Hematopoietic multipotent progenitor cell treated with erythropoietin and hydrocortisone succinate and interleukin-3 and kit ligand, for 17 days (in vitro differentiated cells): ENCODE measurements at places on chromosomes 5 and 9.

DNA sequence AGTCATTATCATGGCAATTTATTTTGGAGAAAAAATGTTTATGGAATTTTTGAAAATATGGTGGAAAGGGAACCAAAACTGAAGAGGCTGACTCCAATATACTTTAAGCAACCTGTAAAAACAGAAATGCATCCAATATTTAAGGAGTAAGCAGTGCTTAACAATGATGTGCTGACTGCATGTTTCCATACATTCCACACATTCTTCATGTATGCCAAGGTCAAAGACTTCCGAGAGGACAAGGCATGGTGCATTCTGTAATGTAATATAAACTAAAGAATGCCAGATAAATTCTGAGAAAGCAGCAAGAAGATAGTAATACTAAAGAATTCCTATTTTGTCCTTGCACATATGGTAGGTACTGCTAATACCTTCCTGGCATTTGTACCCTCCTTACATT lies 2015.9 kb upstream of the CDH9 start:
- DNase-seq, result no peak

GRCh38 chr9:69745716-69746437 lies 13.9 kb downstream of the PTAR1 start:
- peak; percentile 17 for DNase-seq

DNA sequence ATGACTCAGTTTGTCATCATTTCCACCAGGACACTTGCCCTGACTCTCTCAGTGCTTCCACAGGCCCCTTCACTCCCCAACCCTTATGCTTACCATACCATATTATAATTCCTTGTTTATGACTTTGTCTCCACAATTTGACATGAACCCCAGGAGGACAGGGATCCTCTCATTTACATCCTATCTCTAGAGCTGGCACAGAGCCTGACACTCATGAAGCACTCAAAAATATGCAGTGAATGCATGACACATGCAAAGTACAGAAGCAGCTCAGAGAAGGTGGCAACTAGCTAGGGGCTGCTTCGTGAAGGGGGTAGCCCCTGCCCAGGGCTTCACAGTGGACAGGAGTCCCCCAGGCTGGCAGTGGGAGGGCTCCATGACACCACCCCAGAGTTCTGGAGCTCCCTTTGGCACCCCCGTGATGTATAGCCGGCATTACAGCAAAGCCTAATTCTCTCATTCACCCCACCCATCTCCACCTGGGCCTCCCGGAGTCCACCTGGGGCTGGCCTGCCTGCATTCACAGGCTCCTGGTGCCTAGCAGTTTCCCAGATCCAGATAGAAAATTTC lies 112.0 kb upstream of the SPOCK1 start:
- DNase-seq, result no peak

DNA sequence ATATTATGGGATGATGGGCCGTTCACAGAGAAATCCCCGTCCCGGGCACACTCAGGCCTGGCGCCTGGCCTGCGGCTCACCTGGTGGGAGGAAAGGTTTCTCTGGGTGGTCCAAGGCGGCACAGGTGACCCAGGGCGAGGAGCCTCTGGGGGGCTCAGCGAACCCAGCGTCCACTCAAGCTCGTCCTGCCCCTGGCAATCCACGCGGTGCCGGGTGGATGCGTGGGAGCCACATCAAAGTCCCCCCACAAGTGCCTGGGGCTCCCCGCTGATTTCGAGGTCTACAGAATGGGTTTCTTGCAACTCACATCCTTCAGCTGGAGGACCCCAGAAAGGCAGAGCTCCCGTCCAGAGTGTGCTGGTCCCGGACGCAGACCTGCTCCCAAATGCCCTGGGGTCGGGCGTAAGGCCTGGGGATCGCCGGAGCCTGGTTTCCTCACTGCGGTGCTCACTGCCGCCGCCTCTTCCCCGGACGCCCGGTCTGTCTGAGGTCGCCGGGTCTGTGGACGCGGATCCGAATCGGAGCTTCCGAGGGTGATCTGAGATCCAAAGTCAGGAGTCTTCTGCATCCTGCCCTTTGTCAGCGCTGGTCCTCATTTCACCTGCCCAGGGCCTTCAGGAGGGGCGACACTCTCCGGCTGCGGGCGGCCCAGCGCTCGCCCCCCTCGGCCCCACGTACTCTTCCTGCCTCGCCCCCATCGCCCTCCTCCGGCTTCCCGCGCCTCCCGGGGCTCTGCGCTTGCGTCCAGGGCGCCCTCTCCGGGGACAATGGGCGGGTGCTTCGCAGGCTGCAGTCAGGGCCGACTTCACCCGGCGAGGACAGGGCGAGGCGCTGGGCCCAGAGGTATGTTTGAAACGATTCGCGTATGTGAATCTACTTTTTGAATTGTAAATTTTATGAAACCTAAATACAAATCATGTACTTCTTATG lies 20.0 kb upstream of the RUFY1 start:
- peak; percentile 20 for DNase-seq

DNA sequence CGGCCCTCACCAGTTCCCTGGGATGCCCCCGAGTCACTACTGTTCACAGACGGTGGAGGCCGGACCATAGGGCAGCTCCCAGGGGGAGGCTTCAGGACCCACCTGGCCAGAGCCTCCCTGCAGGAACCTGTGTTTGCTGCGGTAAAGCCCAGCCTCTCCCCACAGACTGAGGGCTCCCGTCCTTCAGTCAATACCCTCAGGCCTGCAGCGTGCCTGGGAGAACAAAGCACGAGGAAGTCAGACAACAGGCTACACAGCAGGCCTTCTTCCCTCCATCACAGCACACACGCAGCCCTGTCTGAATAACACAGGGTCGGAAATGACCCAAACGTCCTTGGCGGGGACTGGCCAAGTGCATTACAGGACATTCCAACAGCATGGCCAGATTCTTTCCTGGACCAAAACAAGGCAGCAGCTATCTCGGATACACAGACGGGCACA lies 34.4 kb downstream of the COL23A1 start:
- no peak for DNase-seq

DNA sequence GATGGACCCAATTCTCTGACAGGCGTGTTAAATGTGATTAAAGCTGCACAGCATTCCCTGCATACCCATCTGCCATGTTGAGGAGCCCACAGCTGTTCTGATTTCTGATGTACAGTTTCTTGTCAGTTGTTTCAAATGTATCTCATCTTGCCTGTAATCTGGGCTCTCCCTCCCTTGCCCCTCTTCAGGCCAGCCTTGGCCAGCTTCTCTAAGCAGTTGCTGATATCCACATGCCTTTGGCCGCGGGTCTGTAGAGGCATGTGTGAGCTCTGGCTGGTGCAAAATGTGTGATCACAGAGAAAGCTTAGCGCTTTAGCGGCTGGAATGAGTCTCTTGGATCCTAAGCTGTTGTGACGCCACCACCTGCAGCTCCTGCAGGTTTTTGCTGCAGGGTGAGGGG lies 332.0 kb downstream of the MLLT3 start:
- DNase-seq, result no peak

- no peak for DNase-seq
Measured at GRCh38 chr9:119483153-119483552, 113.9 kb upstream of the BRINP1 start.

DNA sequence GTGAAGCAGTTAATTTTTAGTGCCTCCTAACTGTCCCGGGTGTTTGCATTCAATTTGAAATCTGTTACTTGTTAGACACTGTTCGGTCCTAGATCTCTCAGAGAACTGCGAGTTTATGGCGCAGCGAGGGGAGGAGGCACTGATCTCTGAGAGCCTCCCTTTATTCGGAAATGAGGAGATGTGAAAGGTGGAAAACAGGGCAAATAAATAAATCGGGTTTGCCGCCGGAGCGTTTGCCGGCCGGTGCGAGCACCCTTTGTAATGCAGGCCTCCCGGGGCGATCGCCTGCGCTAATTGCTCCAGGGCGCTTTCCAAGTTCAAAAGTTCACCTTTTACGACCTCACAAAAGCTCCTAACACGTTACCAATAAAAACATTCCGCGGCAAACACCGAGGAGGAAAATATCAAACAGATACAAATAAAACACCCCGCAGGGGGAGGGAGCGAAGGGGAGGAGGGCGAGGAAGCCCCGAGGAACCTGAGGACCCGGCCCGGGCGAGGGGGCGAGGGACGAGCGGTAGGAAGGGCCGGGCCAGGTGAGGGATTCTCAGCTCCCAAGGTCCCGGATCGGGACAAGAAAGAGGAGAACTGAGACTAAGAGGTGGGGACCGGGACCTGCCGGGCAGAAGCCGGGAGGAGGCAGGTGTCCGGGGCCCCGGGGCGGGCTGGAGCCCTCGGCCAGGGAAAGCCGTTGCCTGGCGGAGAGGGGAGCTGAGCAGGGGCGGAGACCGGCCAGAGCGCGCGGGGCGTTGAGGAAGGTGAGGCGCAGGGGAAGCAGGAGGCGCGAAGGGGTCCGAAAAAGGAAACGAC lies 1.4 kb downstream of the NR6A1 start:
- no peak for DNase-seq

DNA sequence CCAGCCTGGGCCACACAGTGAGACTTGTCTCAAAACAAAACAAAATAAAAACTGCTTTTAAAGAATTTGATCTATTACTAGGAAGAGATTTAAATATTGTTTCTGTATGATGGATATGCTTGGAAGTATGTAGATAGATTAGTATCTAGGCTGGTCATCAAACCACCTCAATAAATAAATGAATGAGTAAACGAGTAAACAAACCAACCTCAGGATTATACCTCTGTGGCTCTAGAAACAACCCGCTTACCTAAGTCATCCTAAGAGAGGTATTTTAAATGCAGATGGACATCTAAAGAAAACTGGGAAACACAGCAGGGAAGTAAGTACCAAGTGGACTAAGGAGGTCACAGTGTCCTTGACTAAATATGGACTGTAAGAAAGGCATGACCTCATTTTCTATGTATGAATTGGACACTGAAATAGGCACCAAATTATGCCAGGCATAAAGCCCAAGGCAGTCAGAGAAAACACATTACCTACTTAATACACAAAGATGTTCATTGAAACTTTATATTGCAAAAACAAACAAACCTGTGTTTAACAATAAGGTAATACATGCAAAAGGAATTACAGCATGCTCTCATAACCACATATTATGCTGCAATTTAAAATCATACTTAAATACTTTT lies 7.3 kb downstream of the ANKH start:
- DNase-seq, result peak; percentile 33

GRCh38 chr5:74098941-74099340 lies 472.9 kb downstream of the ARHGEF28 start:
- no peak for DNase-seq

DNA sequence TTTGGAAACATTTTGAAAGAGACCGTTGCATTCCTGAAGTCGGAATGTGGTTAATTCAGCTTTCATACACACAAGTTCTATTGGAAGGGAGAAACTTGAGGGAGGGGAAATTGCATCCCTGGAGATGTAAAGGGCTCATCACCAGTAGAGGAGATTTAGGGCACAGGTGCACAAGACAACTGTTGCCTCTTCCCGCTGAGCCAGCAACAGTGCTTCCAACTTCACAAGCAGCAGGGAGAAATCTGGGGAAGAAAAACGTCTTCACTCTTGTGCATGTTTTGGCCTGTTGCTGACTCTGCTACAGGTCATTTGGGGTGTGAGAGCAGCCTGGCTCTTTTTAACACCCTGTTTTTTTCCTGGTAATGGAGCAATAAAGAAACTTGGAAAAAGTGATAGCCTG lies 277.9 kb downstream of the GAS1 start:
- DNase-seq, result no peak

DNA sequence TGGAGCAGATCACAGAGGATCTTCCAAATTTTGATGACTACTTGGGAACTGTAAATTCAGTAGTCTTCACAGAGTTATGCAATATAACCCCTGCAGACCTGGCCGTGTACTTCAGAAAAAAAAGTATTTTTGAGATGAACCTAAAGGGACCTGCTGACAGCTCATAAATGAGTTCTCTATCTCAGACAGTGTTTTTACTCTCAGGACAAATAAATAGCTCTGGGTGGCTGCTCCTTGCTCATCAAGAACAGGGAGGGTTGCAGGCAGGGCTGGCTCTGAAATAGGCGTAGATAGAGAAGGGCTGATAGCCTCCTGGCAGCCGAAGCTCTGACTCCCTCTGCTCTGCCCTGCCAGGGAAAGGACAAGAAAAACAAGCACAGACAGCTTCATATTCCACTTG lies 64.8 kb downstream of the PLAC8L1 start:
- DNase-seq, result peak; percentile 77
